ENCODE measurements at places on chromosomes 2 and 18.
A peak's percentile ranks its signal among the peaks of the same experiment; 100 is the strongest.

DNA sequence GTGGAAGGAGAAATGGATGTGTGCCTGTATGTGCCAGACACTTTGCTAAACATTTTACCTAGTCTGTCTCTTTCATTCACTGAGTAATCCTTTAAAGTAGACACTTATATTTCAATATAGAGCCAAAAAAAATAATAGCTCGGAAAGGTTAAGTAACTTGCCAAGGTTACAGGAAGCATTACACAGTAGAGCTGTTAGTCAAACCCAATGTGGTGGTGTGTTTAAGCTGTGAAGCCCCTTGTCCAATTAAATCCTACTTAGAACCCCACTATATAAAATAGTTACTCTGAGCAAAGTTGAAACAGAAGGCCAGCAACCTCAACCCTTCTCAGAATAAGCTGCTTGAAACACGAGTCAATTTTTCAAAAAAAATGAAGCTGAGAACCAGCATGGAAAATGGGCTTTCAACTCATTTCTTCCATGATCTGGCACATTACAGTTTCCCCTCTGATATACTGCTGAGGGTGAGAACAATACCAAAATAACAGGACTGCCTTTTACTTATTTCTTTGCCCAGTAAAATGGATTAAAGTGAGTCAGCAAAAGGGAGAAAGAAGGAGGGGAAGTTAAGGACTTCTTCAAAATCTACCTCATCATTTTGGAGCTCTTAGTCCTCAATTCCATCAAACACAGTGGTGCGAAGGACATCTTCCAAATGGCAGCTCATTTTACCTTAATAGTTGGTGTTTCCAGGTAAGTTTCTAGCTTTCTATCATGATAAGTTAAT lies 7.9 kb downstream of the RDH14 start:
- no peak for DNase-seq

GRCh38 chr2:222613715-222614331 lies 42.1 kb downstream of the FARSB start:
- DNase-seq: peak; percentile 30

DNA sequence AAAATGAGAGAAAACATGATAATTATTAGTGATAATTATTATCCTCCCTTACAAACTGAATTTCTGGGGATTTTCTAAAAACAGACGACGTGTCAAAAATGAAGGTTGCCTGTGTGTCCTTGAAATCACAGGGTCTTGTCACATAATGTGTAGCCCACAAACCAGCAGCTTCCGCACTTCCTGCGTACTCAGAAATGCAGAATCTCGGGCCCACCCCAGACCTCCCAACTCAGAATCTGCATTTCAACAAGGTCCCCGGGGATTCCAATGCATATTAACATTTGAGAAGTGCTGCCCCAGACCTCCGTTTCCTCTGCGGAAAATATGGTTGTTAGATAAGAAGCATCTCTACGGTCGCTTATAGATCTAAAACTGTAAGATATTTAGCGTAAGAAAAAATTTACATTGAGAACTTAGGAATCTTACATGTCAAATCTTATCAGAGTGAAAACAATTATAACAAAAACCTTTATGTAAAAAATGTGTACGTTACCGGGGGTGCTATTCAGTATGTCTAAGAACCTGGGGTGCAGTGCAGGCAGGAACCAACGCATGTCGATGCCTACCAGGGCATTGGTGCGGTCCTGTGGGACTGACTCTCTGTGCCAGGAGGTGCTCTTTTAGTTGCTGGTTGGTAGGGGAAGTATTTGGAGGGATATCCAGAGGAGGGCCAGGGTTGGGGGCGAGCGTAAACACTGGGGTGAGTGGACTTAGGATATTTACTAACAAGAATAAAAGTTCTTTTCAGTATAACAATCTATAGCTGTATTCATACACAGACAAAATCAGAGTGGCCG lies 15.2 kb downstream of the CDKL4 start:
- DNase-seq: no peak

- DNase-seq: no peak
These were observed 4.7 kb downstream of the MYOM1 start for GRCh38 chr18:3214855-3215637.

DNA sequence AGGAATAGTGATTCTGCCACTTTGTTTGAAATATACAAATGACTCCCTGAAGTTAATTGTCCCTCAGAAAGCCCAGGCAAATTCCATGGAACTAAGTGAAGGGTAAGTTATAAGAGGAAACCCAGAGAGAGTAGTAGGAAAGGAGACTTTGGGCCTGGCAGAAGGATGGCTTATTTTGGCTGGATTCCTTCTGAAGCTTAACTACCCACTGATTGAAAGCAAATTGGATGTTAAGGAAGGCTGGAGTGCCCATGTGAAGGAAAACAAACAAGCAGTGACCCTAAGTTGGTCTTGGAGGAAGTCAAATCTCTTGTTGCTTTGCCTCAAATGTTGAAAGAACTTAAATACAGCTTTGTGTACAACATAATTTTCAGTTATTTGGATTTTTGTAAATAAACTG lies 1106.4 kb upstream of the ZEB2 start:
- DNase-seq: no peak

DNA sequence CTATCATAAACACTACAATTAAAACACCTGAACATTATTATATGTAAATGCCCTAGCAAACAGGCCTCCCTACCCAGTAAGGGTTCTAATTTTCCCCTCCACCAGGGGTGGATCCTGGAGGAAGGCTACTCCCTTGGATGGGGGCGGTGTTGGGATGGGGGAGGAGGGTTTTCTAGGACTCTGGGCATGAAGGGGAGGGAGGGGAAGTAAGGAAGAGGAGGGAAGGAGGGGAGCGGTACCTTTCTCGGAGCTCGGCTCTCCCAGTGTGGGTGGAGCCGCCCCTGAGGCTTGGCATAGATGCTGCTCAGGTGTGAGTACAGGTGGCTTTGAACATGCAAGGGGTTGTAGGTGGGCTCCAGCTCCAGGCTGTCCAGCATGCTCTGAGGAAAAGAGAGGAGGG lies 5.4 kb downstream of the DOK1 start:
- DNase-seq: no peak

GRCh38 chr2:223815186-223815883 lies 22.0 kb downstream of the AP1S3 start:
- DNase-seq: peak; percentile 63

DNA sequence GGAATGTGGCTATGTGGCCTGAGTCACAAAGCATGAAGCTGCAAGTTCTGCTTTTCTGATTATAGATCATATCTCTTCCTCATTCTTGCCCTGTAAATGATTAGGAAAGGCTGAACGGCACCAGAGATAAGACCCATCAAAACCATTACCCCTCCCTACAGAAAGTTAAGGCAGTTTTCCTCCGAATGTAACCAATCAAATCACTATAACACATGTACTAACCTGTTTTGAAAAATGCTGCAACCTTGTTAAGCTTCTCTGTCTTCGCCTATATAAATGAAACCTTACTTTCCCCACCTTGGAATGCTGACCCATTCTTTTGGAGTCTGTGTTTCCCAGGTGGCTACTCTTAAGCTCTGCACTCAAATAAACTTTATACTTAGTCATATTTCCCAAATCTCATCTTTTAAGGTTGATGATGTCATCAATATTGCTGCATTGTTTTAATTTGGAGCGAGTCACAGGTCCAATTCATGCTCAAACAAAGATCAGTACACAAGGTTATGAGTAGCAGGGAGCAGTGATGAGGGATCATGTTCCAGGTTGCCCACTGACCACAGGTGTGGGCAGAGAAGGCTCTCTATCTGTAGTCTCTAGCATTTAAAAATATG lies 662.3 kb downstream of the IRS1 start:
- DNase-seq: no peak

DNA sequence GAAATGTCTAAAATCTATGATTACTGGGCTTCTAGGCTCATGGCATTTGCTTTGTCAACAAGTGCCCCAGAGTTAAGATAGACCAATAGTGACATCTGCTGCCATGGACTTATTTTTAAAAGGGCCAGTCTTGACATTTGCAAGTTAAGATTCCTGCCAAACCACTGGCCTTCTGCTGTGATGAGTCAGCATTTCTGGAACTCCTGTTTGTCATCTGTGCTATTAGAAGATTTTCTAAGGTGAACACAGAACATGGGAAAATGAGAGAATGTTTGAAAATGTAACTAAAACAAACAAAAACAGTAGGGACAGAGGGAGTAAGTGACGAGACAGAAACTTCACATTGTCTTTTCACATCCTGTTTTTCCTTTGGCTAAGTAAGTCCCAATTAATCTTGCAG lies 93.7 kb upstream of the WDR75 start:
- DNase-seq: no peak

- peak; percentile 63 for DNase-seq
These were observed 767 bp upstream of the NPPC start for GRCh38 chr2:231926761-231927565.

DNA sequence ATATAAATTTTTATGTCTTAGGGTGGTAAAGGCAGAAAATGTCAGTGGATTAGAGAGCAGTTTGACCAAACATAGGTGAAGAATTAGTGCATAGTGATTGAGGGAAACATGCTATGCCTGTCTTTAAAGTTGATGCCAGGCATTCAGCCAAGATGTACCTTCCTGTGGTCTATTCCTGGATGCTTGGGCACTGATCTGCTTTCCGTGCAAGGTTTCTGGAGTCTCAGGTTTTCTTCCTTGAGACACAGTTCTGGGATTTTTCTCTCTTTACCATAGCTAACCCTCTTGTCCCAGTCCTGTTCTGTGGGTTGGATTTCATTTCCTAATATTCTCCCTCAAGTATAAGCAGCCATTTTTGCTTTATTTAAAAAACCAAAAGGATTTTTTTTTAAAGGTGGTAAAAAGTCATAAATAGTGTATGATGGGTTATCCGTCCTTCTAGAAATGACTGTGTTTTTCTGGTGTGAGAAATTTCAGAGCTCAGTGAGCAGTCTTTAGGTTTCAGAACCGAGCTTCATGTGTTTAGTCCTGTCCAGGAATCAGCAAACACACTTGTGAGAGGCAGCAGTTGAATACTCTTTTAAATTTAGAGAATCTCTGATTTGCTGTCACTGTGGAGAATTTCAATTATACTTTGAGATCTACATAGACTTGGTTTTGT lies 43.0 kb upstream of the CYBRD1 start:
- DNase-seq: no peak

GRCh38 chr2:10260130-10260529 lies 42.6 kb upstream of the HPCAL1 start:
- no peak for DNase-seq

- DNase-seq: no peak
These were observed 2.0 kb downstream of the CDC42EP3 start for GRCh38 chr2:37669446-37669845.

DNA sequence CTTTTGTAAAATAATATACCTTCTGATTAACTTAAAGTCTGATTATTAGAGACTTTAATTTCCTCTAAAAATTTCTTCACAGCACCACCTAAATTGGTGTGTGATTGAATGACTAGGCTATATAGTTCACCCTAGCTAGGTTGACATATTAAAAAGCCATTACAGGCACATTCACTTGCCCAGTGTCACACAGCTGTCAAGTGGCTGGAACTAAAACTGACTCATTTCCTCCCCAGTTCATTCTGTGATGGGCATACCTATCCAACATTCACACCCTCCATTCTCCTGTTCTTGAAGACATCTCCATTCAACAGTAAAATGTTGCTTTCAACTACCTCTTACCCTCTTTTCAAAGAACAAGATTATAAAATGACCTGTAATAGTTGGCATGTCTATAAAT lies 334.5 kb downstream of the ARHGAP15 start:
- no peak for DNase-seq

GRCh38 chr18:36376361-36376760 lies 78.8 kb downstream of the FHOD3 start:
- DNase-seq: no peak

- no peak for DNase-seq
These were observed 116.1 kb downstream of the SPTBN1 start for GRCh38 chr2:54572262-54572635.

- no peak for DNase-seq
These were observed 249.7 kb upstream of the PXDN start for GRCh38 chr2:1993711-1994682.
